Stimulated activated naive CD4-positive, alpha-beta T cell (primary cell): ENCODE measurements at places on chromosomes 7 and 10.

DNA sequence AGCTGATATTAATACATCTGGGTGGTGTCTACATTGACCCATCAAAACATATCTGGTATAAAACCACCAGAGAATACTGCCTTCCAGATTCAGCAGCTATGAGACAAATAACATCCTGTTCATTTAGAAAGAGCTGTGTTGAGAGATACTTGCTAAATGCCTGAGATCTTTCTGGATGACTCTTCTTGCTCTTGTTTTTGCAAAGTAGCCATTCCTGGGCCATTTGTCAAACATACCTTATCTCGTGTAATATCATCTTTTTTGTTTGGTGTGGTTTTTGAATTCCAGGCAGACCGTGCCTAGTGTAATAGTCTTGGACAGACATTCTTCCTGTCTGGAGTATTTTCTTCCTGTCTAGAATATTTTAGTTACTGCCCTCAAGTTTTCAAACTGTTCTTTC, 74.7 kb upstream of the PRR15 start:
- DNase-seq: no peak

DNA sequence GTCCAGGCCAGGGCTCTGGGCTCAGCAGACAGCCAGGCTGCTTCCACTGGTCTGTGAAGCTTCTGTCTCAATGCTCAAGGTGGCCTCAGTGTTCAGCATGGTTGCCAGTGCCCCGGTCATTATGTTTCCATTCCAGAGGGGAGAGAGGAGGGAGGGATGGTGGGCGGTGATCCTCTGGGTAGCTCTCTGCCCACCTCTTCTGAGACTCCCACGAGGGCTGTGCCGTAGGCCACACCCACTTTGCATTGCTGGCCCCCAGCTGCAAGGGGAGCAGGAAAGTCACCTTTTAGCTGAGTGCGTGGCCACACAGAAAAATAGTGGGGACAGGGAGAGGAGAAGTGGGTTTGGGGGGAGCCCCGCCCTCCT, 42.5 kb downstream of the FOXK1 start:
- no peak for DNase-seq

GRCh38 chr10:68697106-68697505, 23.9 kb upstream of the CCAR1 start:
- no peak for DNase-seq

GRCh38 chr10:66698069-66698468, 227.8 kb upstream of the LRRTM3 start:
- DNase-seq: no peak

DNA sequence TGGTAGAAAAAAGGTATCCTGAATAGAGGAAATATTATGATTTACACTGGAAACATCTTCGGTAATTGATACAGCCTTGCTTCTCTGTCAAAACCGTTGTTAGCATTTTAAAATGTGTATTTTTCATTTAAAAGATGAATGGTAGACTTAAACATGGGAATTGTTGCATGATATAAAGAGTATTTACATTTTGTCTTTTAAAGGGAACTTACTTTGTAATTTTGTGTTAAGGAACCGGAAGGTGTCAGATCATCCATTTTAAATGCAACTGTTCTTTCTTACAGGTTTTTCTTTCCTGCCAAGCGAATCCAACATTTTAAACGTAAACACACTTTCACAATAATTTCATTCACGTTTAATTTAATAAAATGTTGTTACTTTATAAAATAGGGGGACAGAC, 1.8 kb upstream of the IGF2BP3 start:
- no peak for DNase-seq

DNA sequence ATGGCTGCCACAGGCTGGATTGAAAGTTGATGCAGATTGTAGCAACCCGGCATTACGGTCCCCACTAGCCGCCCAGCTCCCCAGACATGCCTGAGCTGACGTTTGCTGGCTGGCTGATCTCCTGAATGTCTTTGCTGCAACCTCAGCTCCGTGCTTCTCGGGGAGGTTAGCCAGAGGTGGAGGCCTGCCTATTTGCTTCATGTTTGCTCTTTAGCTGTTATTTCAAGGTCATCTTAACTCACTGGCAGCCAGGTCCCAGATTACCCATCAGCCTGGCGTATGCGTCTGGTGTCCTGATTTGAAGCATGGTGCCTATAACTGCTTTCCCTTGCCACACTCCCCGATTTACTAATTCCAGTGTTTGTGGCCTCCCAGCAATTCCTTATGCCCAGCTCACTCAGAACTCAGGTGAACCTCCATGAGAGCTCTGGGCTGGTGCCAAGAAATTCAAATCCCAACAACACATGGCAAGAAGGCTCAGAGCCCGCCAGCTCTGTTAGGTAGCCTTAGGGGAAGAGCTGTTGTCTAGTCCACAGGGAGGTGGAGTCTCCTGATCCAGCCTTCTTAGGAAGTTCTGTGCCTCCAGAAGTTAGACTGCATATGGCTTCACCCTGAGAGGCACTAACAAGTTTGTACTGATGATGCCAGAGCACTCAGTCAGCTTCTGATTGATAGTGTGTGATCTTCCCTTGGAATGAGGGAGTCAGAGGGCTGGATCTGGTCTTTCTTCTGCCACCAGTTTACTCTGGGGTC, 69.7 kb upstream of the EXOC4 start:
- no peak for DNase-seq

DNA sequence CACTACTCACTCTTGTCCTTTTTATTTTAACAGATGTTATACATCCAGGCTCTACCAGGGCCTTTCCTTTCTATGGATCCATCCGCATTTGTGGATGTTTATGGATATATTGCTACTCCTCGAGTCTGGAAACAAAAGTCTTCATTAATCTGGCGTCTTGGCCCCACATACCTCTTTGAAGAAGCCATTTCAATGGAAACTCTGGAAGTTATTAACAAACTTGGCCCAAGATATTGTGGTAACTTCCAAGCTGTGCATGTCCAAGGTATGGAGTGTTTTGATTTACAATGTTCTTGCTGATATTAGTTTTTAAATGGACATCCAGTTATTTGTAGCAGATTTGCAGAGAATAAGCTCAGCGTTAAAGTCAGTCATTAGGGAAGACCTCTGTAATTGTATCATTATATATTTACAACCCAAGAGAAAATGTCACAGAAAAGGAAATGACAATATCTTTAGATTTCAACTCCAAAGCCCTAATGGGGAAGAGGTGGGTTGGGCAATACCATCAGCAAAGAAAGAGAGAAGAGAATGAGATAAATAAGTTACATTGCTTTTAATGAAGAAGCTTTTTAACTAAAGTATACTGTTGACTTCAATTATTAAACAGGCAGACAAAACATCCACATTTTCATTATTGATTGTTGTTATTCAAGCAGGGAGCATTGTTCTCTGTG, 102.1 kb downstream of the WDFY4 start:
- DNase-seq: no peak

DNA sequence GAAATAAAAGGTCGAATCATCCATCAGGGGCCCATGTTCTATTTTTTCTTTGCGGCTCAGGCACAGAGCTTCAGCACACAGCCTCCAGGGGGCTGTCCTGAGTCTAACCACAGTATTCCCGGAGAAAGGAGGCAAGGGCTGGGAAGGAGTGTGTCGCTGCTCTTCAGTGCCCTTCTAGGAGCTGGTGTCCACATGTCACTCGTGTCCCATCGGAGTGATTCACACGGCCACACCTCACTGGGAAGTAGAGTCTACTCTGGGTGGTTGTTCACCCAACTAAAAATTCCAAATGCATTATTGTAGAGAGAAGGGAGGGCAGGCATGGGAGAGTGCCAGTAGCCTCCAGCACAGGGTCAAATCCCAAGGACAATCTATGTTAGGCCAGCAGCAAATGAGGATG, 114.8 kb upstream of the LANCL2 start:
- no peak for DNase-seq

- DNase-seq: no peak
Measured at GRCh38 chr10:43117777-43118583, 20.3 kb upstream of the CSGALNACT2 start.

GRCh38 chr7:31027161-31027965, 24.7 kb upstream of the ADCYAP1R1 start:
- no peak for DNase-seq

DNA sequence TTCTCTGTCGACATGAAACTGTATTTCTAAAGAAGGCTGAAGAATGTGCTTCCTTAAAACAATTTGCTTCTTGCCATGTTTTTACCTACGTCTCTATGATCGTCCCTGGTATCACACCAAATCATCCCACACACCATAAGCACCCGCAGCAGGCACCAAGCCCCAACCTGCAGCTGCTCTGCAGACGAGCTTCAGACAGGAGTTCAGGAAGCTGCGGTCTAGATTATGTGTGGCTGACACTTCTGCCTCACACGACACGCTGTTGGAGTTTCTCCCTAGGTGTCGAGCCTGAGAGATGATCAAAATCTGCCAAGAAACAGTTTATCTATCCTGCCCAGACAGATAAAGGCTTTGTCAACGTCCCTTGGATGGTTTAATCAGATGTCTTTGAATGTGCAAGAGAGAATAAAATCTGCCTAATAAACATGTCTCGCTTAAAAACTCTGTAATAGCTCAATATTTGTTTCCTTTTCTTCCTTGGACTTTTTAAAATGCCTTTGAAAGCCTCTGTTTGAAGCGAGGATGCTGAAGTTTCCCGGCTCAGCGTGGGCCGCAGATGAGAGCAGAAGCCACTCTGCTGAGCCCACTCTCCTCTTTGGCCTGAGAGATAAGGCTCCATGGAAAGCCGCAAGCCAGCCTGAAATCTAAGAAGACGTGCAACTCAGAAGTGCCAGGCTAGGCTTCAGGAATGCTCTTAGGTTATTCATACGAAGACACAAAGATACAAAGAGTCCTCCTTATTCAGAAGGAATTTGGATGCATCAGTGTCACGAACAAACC, 158.3 kb upstream of the PFKP start:
- DNase-seq: no peak

GRCh38 chr10:60367431-60367830, 22.2 kb downstream of the ANK3 start:
- no peak for DNase-seq

DNA sequence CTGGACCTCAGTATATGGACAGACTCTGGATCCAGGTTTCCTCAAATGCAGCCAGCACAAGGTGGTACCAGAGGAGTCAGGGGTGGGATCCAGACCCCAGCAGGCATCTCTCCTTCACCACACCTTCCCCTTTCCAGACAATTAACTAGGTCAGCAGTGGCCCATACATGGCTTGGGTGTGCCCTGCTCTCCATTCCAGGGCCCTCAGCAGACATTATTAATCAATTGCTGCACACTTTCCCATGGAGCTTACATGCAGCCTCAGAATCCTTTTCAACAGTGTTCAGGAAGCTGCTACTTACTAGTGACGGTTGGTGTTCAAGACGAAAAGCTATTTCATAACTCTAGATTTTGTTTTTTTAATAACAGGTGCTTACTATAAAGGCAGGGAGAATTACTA, 6.0 kb downstream of the COL13A1 start:
- DNase-seq: no peak

DNA sequence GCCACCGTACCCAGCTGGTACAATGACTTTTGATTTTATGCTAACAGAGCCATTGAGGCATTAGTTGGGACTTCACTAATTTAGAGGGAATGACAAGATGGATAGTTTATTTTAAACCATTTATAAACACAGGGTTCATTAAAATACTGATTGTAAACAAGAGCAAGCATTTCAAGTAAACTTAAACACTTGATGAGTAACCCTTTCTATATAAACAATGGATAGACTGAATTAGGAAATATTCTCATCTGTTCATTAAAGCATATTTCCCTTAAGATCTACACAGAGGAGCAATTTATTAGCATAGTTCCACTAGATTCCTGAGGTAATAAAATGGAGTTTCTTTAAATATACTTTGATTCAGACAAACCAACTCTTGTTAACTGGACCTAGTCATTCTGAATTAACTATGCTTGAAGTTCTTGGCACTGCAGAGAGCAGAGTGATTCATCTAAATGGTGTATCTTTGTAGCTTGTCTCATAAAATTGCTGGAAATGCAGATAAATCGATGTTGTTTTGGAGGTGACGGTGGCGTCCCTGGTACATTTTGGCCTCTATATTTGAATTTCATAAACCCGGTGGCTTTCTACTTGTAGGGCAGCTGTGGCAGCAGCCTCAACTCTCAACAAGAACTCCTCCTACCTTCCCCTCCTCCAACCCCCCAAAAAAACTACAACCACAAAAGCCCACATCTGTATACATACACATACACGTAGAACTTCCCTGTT, 15.4 kb upstream of the VDAC2 start:
- DNase-seq: no peak

GRCh38 chr7:1539882-1540775, 9.6 kb downstream of the MAFK start:
- no peak for DNase-seq

- DNase-seq: no peak
Measured at GRCh38 chr7:2687338-2687869, 598 bp upstream of the AMZ1 start.

GRCh38 chr10:98323221-98324164, 55.5 kb upstream of the LOXL4 start:
- no peak for DNase-seq

DNA sequence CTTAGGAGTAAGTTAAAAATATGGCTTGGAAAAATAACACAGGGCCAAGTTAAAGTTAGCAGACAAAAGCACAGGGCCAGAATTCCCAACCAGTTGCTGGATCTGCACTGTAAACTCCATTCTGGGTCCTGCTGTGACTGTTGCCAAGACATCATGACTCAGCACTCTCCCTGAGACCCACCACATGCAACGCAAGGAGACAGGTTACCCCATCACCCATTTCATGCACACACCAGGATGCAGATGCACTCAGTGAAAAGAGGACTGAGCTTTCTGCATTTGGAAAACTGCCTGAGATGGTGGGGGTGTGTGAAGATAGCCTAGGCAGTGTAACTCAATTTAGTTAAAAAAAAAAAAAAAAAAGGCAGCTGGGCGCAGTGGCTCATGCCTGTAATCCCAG, 97.6 kb upstream of the ZNF438 start:
- DNase-seq: no peak

- DNase-seq: no peak
Measured at GRCh38 chr7:24715661-24716479, 41.4 kb downstream of the GSDME start.

DNA sequence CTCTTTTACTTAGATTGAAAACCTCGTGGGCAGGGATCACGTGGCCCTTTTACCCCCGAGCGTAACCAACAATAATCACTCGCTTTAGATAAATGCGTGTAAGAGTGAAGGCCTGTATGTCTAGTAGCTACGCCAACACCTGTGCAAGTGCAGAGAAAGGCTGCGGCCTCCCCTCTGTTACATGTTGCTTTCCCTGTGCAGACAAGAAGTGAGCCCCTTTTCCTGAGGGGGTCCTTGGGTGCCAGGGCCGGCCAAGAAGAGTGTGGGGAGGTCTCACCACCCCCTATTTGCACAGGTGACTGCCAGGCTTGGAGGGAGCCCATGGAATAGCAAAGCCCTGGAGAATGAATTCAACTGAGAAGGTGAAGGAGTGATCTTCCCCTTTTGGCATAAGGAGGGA, 35.6 kb upstream of the CNPY1 start:
- DNase-seq: no peak

DNA sequence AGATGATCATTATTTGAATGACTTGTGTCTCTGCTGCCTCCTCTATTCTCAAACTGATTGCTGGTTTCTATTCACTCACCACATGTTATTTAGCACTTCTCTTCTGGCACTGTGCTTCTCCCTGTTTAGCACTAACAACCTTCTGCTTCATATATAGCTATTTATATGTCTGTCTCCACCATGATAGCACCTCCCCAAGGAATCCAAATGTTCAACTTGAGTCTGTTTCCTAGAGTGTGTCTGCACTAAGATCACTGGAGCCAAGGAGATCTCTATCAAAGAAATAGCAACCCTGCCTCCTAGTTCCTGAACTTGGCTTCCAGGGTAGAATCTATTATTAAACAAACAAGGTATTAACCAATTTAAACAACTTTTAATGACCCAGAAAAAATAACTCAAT, 104.5 kb downstream of the CYP26A1 start:
- DNase-seq: no peak

GRCh38 chr10:74088722-74089121, 61.9 kb downstream of the AP3M1 start:
- DNase-seq: no peak
